NCI-H446 treated with DMSO at 0.1 percent for 48 hours (cell line): ENCODE measurements at places on chromosomes 1 and 21.

DNA sequence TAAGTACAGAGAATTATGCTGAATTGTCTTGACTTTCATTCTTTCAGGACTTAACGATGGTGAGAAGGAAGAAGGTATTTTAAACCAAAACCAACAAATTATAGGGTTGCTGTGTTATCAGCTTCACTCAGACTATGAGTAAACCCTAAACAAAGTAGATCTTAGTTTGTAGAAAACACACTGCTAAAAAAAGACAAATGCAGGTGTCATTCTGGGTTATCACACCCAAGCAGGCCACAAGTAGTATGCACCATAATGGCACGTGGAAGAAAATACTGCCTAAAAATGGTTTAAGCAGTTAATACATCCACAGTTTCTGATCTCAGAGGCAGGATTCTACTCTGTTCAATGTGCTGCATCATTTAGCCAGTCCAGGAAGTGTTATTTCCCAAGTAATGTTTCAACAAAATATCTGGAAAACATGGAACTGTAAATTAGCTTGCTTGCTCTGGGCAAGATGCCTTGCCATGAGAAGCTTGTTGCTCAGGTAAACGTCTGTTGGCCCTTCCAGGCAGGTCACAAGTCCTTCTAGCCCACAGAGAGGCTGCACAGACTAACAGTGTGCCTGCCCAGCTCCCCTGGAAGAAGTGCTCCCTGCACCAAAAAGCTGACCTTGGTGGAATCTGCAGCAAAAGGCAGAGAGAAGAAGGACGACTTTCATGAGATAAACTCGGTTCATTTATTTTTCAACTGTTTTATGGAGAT is 4.1 kb downstream of the DIPK1A start:
- DNase-seq = no peak

DNA sequence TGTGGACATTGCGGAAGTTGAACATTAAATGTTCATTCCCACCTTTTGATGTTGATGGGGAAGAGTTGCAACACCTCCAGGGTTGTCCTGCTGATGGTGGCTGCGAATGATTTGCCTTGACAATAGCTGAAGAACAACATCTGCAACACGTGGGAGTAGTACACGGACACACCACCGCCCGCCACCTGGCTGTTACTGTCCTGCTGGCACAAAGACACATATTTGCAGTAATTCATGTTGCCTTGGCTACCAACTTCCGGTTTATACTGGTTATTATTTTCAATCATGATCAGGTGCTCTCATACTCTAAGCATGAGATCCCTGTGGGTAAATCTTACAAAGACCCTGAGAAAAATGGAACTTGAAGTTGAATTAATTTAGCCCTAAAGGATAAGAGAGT is 55.2 kb downstream of the UBR4 start:
- DNase-seq = no peak

DNA sequence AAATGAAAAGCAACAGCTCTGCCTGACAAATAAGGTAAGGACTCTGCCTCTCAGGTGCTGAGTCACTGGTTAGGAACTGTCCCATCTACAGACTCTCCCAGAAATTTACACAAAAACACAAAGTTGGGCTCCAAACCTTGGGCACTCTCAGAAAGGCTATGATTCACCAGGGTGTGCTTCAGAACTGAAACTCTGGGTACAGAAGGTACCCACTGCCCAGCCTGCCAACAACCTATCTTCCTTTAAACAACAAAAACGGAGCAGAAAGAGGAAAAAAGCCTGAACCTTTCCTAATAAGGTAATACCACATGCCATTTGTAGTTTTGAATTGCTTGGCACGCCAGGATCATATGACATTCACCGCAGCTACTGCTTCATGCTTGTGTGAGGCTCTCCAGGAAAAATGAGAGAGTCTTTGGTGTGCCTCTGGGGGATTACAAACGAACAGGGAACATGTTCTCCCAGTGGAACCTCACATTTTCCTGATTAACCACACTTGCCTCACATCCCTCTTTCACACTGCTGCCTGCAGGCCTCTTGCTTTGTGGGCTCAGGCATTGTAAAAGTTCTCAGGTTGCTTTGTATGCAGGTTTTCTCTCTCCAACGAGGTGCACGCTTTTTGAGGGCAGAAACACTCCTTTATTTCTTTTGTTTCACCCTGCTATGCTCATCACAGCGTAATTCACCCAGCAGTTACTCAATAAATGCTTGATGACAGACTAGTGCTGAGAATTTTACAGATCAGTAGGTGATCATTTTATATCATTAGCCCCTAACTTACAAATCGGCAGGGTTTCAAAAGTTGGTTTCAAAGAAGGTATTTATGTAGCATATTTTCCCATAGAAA is 65.1 kb downstream of the GADD45A start:
- DNase-seq = no peak

- DNase-seq = no peak
Observed at GRCh38 chr1:247540581-247540980, 4.3 kb upstream of the OR2C3 start.

DNA sequence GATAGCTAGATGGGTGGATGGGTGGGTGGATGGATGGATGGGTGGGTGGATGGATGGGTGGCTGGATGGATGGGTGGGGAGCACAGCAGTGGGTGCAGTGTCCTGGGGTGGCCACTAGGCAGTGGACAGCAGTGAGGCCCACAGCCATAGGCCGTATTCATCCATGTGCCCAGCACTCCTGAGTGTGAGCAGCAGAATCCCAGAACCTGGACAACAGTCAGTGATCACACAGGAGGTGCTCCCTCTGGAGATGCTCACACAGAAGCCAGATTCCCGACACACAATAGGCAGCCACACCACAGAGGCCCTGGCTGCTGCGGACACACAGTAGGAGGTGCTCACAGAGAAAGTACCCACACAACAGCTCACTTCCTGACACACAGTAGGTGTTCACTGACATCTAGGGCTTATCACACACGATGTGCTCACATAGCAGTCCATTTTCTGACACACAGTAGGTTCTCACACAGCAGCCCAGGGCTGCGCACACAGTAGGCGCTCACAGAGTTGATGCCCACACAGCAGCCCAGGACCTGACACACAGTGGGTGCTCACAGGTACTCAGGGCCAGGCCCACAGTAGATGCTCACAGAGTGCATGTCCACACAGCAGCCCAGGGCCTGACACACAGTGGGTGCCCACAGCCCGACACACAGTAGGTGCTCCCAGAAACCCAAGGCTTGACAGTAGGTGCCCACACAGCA is 64.0 kb downstream of the RAP1GAP start:
- no peak for DNase-seq
